Mononuclear cell (primary cell): ENCODE measurements at places on chromosomes 13 and 19. TPM values are rescaled to one million over a fixed set of nuclear protein-coding genes. Genes with fewer than 3 reads are reported as not detected.

The CABP5 gene
- total RNA-seq, result 4.0 TPM

The LSM14A gene
- 191 TPM for total RNA-seq

The LENG9 gene
- total RNA-seq, result 3.3 TPM

The OR7C2 gene
- not detected for total RNA-seq

The SIGLECL1 gene
- not detected for total RNA-seq

The TSPAN16 gene
- not detected for total RNA-seq

The SELENOV gene
- total RNA-seq, result not detected

The EDDM13 gene
- not detected for total RNA-seq

The SPINT2 gene
- total RNA-seq, result 34.5 TPM

The ZNF582 gene
- 1.4 TPM for total RNA-seq

The PET100 gene
- total RNA-seq, result 14.3 TPM

The ZNF493 gene
- total RNA-seq, result 71.2 TPM

The ATP4B gene
- total RNA-seq, result not detected

The C13orf42 gene
- total RNA-seq, result not detected

The MED4 gene
- total RNA-seq, result 37.2 TPM

The ZNF625 gene
- 1.7 TPM for total RNA-seq

The PSG5 gene
- total RNA-seq, result not detected

The ZNF628 gene
- total RNA-seq, result 3.5 TPM

The CXCL17 gene
- total RNA-seq, result not detected

The MCEMP1 gene
- 1.8 TPM for total RNA-seq

The SHISA7 gene
- total RNA-seq, result not detected
